ENCODE measurements at places on chromosomes 1 and 21.

DNA sequence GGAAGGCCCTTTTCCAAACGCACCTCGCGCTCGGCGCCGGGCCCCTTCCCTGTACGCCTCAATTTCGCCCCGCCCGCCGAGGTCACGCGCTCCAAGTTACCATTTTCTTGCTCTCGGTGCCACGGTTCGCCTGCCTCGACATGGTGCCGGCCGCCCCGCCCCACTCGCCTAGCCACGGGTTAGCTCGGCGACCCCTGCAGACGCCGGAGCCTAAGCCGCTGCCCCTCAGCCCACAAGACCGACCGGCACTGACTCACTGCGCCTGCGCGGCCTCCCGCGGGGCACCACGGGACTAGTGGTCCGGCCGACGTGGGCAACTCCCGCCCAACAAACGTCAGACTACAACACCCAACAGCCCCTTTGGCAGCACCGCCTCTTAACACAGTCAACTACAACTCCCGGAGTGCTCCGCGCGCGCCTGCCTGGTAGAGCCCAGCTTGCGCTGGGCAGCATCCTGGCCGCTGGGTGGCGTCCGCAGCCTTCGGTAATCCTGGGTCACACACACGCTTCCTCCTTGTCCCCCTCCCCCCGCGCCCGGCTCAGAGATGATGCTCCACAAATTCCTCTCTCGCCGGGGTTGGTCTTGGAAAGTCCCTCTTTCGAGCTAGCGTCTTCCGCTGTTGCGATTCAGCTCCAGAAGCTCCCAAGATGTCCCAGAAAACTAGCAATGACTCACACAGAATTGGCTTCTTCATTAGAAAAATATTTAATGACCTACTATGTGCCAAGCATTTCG is at the start of gene TRAPPC3:
TRAPPC3 (minus strand) TSS at position 250 of the 736 bp plus-strand sequence; CDS start at position 142, 108 bp downstream.
- peak; percentile 98 for DNase-seq

GRCh38 chr1:151594143-151594625 is 17.7 kb upstream of the SNX27 start:
- peak; percentile 87 for DNase-seq

GRCh38 chr1:185315445-185316071 is 1.5 kb downstream of the IVNS1ABP start:
- DNase-seq, result no peak

- DNase-seq, result no peak
Measured at GRCh38 chr21:37862536-37862935, 53.7 kb downstream of the KCNJ6 start.

DNA sequence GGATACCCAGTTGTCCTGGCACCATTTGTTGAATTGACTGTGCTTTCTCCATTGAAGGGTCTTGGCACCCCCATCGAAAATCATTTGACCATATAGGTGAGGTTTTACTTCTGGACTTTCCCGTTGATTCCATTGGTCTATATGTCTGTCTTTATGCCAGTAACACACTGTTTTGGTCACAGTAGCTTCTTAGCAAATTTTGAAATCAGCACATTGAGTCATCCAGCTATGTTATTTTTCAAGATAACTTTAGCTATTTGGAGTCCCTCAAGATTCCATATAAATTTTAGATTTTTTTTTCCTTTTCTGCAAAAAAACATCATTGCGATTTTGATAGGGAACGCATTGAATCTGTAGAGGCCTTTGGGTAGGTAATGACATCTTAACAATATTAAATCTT is 235.6 kb downstream of the SMYD3 start:
- no peak for DNase-seq

DNA sequence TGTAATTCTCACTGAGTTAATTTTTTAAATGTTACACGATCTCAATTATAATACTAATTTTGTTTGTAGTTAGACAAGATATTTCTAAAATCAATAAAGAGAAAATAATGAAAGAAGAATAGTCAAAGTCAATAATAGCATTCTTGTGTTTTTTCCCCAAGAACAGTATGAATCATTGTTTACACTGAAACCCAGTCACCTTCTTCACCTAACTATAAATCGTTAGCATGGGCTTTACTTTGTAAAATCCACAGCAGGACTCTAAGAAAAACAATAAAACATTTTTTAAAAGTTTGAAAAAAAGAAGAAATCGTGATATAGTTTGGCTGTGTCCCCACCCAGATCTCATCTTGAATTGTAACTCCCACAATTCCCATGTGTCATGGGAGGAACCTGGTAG is 234.6 kb upstream of the LYPLAL1 start:
- DNase-seq, result no peak

GRCh38 chr1:187054862-187055757 is 226.4 kb downstream of the PLA2G4A start:
- DNase-seq, result no peak

GRCh38 chr1:201014816-201015200 is 8.7 kb downstream of the KIF21B start:
- no peak for DNase-seq

GRCh38 chr1:232980355-232980978 is 30.1 kb downstream of the NTPCR start:
- DNase-seq, result no peak

DNA sequence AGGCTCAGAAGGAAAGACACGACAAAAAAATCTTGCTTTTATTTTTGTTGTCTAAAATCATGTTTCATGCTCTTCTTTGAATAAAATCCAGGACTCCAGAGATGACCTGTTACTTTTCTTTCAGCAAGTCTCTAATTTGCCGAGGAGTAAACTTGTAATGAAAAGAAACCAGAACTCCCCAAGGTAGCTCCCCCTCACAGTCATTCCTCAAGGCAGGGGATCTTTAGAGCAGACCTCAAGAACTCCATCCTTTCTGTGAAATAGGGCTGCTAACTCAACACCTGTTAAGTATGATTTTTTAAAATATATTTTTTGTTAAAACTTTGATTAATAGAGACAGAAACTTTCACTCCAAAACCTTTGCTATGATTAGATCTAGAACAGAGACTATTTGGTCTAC is 82.7 kb upstream of the ABCD3 start:
- DNase-seq, result no peak

DNA sequence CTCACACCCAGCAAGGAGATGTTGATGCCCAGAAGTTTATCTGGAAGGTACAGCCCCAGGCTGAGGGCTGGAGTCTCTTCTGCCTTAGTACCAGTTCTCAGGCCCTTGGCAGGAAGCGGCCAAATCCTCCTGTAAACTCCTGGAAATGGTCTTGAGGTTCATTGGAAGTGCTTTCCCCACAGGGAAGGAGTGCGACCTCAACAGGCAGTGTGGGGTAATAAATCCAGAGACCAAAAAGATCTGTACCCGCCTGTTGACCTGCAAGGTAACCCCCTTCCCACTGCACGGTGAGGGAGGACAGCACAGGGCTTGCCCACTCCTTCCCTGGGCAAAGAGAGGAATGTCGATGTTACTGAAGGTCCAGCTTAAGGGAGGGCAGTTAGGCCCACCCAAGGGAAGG is 4.5 kb downstream of the ATXN7L2 start:
- DNase-seq, result no peak

GRCh38 chr1:27883536-27883935 is 11.2 kb downstream of the THEMIS2 start:
- no peak for DNase-seq

GRCh38 chr1:179815641-179816040 is 62.0 kb downstream of the TOR1AIP2 start:
- DNase-seq, result no peak

DNA sequence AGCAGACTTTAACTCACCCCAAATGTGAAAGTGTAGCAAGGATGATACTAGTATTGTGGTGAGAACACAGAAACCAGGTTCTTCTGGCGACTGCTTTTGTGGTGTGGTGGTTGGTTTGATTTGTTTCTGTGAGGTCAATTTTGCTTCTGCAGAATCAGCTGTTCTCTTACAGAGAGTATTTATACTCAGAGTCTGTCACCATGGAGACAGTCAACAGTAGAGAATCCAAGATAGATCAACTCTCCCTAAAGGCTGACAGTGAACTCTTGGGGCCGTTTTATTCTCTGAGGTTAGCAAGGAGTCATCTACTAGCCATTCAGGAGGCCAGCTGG is at the start of gene CFAP107:
CFAP107 (plus strand) TSS at position 209 of the 332 bp plus-strand sequence. CDS start 231 bp downstream, outside the sequence.
- no peak for DNase-seq

GRCh38 chr1:59285691-59286090 is 11.2 kb upstream of the FGGY start:
- DNase-seq, result no peak

GRCh38 chr1:154334079-154335024 is 9.0 kb downstream of the ATP8B2 start:
- DNase-seq, result no peak

DNA sequence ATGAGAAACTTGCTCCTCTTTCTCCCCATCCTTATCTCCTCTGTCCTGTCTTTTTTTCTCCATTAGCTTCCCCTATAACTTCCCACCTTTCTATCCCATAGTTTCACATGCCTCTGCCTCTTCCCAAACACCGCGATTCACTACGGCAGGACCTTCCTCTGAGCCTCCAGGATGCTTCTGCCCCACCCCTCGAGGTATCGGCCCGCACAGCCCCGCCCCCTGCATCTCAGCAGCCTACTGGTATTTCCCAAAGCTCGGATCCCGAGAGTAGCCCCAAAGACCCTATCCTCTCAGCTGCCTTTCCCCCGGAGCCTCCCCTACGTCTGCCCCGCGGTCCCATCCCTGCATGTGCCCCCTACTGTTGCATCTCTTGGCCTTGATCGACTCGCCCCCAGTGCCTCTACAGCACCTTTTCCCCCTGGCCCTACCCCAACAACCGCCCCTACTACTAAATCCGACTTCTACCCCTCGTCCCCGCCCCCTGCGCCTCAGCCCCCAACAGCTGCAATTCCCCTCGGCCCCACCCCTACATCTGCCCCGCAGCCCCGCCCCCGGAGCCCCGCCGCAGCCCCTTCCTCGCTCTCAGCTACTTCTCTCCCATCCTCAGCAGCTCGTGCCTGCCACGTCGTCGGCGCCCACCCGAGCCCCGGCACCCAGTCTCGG is 512 bp downstream of the PIAS3 start:
- DNase-seq, result no peak

- DNase-seq, result no peak
Measured at GRCh38 chr21:46425041-46425440, 33.6 kb upstream of the DIP2A start.

- DNase-seq, result no peak
Measured at GRCh38 chr21:27564684-27565301, 597.9 kb upstream of the ADAMTS5 start.

DNA sequence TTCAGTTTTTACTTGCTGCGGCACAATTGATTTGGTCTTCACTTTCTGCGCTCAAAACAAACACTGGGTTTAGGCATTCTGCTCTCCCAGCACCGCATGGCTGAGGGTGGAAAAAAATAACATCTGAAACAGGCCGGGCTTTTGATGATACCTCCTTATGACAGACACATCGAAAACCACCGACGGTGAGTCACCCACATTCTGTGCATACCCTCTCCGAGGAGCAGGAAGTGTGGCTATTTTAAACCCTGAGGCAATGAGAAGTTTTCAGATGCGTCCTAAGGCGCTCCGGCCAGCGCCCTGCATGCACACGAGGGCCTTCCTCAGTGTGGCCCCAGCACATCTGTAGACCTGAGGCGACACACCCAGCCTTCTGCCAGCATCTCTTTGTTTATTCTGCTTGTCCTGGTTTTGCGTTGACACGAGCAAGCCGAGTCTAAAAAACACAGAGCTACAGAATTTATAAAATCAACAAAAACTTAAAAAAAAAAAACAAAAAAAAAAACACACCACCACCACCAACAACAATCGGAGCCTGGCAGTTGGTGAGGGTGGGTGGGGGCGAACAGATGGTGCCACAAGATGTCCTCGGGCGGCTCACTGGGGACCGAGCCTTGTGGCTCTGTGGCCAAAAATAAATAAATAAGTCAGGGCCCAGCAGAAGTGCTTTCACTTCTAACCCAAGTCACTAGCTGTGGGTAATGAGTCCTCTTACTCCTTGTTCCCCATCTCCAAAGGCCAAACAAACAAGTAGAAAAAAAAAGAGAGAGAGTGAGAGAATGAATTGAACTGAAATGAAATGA is 162.6 kb upstream of the IRF2BP2 start:
- no peak for DNase-seq

DNA sequence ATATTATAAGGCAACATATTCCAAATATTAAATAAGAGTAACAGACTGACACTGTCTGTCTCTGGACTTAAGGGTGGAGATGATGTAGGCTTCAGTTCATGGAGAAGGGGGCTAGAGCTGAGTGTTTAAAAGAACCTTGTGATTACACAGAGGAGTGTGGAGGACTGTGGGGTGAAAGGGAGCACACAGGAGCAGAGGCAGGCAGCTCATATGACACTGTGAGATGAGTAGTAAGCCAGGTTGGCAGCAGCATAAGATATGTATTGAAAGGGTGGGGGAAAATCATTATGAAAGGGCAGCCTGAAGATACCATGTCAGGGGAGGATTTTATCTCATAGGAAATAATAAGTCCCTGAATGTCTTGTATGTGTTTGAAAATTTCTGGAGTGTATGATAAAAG is 104.5 kb downstream of the AK5 start:
- DNase-seq, result no peak

DNA sequence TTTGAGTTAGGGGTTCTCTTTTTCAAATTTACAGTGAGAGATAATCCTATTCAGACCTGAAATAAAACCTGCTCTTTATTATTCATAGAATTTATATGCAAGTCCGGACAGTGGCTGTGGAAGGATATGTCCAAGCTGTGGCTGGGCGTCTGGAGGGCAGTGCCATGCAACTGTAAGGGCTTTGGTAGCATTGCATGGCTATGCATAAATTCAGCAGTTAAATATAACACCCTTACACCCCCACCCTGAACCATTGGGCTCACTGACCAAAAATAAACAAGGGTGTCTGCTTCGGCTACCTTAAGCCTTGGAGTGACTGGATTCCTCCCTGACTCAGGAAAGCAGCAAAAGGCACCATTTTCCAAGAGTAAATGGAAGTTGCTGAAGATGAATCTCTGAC is 5.4 kb downstream of the CHTOP start:
- DNase-seq, result no peak

- no peak for DNase-seq
Measured at GRCh38 chr1:88302843-88303486, 381.1 kb upstream of the PKN2 start.

- no peak for DNase-seq
Measured at GRCh38 chr1:113074237-113074636, 1.2 kb downstream of the LRIG2 start.

- DNase-seq, result no peak
Measured at GRCh38 chr1:79912813-79913212, 906.3 kb upstream of the ADGRL4 start.

DNA sequence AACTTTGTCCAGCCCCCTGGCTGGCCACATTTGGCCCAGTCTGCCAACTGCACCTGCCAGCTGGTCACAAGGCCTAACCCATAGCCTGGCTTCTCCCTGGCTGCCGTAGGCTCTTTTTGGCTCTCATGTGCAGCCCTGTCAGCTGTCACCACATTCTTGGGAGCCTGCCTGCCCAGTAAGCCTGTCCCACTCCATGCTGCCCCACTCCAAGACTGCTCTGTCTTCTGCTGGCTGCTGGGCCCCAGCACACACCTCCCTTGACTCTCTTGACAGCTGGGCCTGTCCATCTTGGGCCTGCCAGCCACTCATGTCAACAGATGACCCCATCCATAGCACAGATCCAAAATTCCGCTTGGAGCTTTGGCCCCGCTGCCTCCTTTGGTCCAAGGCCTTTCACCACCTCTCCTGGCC is 74.3 kb upstream of the EDN2 start:
- no peak for DNase-seq

Data from D721Med (cell line).